Left lung (tissue), 14 donors: ENCODE measurements at places on chromosomes 6 and 20. TPM values are rescaled to one million over a fixed set of nuclear protein-coding genes. Genes with fewer than 3 reads are reported as not detected.
A peak's percentile ranks its signal among the peaks of the same experiment; 100 is the strongest.

DNA sequence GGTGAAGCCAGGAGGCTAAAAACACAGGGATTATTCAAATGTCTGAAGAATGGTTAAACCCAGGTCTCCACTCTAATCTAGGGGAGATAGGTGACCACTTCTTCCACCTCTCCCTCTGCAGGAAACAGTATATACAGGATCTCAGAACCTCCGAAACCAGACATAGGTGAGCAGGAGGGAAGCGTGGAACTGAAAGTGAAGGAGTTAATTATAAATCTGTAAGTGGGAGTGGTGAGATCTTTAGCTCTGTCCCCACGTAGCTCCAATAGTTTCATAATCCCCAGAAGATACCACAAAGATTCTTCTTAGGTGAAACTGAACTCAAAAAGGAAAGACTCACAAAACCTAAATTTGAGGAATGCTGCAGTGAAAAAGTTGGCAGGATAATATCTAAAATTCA, 76.8 kb downstream of the THEMIS start:
- no peak for DNase-seq

- no peak for DNase-seq
Measured at GRCh38 chr6:157908369-157909281, 73.0 kb upstream of the SYNJ2 start.

GRCh38 chr6:138849791-138850190, 53.9 kb downstream of the ECT2L start:
- DNase-seq = no peak

DNA sequence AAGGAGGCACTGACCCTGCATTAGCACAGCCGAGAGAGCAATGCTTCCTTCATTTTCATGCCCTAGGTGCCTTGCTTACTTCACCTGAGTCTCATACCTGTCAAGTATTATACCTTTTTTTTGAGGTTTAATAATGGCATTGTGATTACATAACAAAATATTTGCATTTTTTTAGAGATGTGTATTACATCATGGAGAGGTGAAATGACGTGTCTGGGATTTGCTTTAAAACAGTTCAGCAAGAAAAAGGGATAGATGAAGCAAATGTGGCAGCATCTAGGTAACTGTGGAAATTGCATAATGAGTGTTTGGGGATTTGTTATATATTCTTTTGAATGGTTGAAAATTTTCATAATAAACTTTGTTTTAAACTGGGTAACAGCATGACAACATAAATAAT, 48.9 kb downstream of the NKX2-2 start:
- DNase-seq = no peak

DNA sequence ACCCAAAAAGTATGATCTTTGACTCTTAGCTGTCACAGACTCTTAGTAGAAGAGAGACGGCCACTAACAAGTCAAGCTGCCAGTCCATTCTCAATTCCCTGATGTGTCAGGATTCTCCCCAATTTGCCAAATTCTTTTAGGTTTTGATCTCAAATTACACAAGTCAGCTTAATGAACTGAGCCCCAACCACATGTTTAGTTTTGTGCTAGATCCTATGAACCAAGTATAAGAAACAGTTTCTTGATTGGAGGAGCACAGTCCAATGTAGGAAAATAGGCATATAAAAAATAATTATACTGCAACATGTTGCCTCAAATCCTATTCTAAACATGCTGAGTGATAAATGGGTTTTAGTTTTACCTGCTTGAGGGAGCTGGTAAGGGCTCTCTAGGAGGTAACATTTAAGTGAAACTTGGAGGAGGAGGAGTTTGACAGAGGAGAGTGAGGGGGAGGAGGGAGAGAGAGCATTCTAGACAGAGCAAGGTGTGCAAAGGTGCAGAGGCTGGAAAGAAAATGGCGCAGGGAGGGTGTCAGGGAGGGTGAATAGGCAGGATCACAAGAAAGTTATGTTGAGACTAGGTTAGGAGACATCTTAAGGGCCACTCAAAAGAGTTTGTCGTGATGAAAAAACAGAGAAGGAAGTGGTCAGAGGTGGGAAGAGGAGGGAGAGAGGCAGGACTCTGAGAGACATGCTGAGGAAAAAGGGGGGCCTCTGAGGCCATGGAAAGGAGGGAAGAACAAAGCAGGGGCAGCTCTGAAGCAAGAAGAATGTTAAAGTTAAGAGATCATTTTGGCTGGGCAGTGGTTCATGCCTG, 22.8 kb upstream of the FAM83C start:
- no peak for DNase-seq

- no peak for DNase-seq
Measured at GRCh38 chr6:115287467-115287866, 773.2 kb downstream of the FRK start.

- DNase-seq = peak; percentile 55
Measured at GRCh38 chr6:117547688-117548621, 54.4 kb downstream of the GOPC start.

DNA sequence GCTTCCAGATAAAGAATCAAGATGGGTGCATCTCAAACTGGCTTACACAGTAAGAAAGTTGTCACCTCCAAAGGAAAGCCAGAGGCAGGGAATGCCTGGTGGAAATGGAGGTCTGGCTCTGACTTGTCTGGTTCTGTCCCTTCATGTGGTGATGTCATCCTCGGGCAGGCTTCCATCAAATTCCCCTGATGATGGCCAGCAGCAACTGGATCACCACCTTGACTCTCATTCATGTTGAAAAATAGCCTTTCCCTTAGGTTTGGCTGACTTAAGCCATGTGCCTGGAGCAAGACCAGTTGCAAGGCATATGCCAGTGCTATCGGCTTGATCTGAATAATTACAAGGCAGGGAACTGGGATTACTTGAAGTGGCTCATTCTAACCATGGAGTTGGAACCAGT, 28.8 kb downstream of the IMPG1 start:
- DNase-seq = no peak

- no peak for DNase-seq
Measured at GRCh38 chr6:77876300-77876699, 223.5 kb downstream of the MEI4 start.

DNA sequence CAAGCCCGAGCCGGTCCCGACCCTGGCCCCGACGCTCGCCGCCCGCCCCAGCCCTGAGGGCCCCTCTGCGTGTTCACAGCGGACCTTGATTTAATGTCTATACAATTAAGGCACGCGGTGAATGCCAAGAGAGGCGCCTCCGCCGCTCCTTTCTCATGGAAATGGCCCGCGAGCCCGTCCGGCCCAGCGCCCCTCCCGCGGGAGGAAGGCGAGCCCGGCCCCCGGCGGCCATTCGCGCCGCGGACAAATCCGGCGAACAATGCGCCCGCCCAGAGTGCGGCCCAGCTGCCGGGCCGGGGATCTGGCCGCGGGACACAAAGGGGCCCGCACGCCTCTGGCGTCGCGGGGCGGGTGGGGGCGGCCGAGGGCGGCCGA, 37.5 kb downstream of the YTHDF1 start:
- DNase-seq = no peak

DNA sequence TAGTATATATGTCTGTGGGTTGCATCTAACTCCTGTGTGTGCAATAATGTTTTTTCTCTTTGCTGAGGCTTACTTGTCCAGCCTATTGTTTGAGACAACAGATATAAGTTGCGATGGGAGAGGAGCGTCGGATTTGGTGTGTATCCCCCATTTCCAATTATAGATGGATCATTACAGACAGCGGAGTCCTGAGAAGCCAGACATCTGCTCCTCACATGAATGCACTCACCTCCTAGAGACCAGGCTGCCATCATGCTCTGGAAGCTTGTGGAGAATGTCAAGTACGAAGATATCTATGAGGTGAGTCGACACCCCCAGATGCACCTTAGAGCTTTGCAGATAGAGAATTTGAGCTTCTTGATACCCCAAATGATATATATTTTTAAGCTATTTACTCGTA, at the start of gene TFAP2B:
TSS of gene TFAP2B (plus strand) at position 199 of the 400 bp plus-strand sequence. CDS start at position 220, 21 bp downstream.
- DNase-seq = no peak

Gene LIME1
- 4.5 TPM for polyA plus RNA-seq

Gene KIF25
- polyA plus RNA-seq = 10.2 TPM

Gene FAM83C
- polyA plus RNA-seq = not detected

Gene CLPSL2
- polyA plus RNA-seq = not detected

Gene ULBP2
- 2.5 TPM for polyA plus RNA-seq
